ENCODE measurements at places on chromosomes 12 and 14. TPM values are rescaled to one million over a fixed set of nuclear protein-coding genes. Genes with fewer than 3 reads are reported as not detected.

The SNW1 gene
- 9.5 TPM for polyA plus RNA-seq

The INSM2 gene
- polyA plus RNA-seq = not detected

The AQP6 gene
- polyA plus RNA-seq = not detected

The BEST3 gene
- polyA plus RNA-seq = 0.12 TPM

The IL22 gene
- polyA plus RNA-seq = not detected

The FAIM2 gene
- polyA plus RNA-seq = 0.22 TPM

The LRTM2 gene
- not detected for polyA plus RNA-seq

The POTEG gene
- not detected for polyA plus RNA-seq

The UNG gene
- 21.5 TPM for polyA plus RNA-seq

The HOXC12 gene
- not detected for polyA plus RNA-seq

The SLC5A8 gene
- polyA plus RNA-seq = not detected

The MFAP5 gene
- 0.29 TPM for polyA plus RNA-seq

The RGS6 gene
- not detected for polyA plus RNA-seq

The ZBTB42 gene
- polyA plus RNA-seq = 3.8 TPM

The KIF21A gene
- 1.6 TPM for polyA plus RNA-seq

The TGM1 gene
- 2.1 TPM for polyA plus RNA-seq

The SLC6A13 gene
- polyA plus RNA-seq = 0.14 TPM

The DPPA3 gene
- polyA plus RNA-seq = not detected

The NEMP1 gene
- polyA plus RNA-seq = 9.0 TPM

The ZNF10 gene
- polyA plus RNA-seq = 3.7 TPM

The CLEC1B gene
- not detected for polyA plus RNA-seq

The BMP4 gene
- polyA plus RNA-seq = 311 TPM

The SRRM4 gene
- not detected for polyA plus RNA-seq

The TAS2R50 gene
- not detected for polyA plus RNA-seq

The BIN2 gene
- not detected for polyA plus RNA-seq

The RNF10 gene
- polyA plus RNA-seq = 120 TPM

The FGF6 gene
- polyA plus RNA-seq = not detected

The HEATR5A gene
- polyA plus RNA-seq = 12.6 TPM
